ENCODE measurements at places on chromosomes 6 and 20.

DNA sequence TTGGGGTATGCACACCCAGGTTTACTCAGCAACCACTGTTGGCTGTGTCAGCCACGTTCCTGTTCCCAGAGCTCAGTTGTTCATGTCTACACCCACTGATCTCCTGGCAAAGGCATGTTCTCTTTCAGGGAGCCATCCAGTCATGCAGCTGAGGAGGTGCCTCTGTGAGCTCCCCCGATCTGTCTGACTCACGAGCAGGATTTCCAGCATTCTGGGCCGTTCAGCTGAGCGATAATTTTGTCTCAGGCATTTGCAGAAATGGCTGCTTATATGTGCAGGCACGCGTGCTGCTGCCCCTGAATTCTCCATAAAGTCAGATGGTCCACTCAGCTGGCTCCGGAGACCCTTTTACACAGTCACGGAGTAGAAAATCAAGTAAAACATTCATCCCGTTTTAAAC, 78.4 kb upstream of the IYD start:
- no peak for DNase-seq

DNA sequence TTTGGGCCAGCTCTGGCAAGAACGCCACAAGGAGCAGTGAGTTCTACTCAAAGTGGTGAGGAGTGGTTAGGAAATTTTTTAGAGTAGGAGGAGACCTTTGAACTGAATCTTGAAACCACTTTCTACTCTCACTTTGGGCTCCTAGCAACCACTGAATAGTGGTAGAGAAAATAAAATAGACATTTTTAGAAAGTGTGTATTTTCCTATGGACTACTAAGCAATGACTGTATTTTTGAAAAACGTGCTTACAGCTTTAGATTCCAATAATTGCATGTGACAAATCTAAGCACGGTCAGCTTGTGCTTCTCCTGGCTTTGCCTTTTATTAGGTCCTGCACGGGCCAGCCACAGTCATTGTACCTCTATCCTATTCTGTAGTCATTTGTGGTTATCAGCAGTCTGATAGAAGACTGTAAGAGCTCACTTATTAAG, 8.7 kb upstream of the IFNGR1 start:
- no peak for DNase-seq

DNA sequence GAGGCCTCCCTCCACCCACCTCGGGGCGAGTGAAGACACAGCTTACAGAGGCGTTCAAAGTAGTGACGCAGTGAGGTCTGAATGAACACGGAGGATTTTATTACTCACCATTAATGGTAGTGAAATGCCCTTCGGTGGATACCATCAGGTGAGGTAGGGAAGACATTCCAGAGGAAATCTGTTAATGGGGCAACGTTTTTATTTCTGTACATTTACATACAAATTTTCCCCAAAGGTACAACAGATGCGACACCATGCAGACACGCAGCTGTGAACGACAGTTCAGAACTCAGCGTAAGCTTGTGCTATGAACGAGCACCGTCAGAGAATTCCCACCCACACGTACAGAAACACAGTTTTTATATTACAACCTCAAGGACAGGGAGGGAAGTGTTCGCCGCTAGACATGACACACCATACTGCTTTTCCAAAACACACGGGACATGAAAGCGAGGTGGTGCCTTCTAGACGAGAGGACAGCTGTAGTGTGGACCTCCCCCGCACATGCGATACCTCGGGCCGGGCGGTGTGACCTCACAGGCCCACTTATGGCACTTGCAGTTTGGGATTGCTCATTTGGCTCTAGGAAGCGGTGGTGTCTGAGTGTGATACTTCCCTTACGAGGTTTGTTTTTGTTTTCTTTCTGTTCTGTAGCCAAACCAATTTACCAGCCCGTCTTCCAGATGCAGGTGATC, 10.7 kb downstream of the PSMG4 start:
- DNase-seq: no peak

DNA sequence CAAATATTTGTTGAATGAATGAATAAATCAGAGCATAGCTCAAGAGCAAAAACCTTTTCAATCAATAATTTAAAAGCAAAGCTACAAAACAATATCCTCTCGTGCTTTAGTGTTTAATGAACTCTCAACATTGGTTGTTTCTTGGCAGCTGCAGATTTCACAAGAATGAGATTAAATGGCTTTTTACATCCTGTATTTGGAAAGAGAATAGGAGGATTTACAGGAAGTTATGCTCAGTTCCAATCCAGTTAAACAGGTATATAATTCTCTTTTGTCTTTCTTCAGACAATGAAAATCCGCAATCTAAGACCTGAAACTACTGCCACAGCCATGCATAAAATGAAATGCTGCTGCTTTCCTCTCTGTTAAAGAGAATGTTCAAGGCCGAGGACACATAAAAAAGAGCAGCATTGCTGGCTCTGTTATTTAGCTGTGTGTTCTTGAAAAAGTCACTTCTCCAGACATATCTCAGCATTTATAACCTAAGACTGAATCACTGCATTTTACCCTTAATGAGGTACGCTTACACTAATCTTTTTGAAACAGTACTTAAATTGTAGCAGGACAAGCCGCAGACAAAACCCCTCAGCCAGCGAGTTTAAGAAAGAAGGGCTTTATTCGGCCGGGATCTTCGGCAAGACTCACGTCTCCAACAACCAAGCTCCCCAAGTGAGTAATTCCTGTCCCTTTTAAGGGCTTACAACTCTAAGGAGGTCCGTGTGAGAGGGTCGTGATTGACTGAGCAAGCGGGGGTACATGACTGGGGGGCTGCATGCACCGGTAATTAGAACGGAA, 3.6 kb downstream of the C6orf52 start:
- DNase-seq: no peak

DNA sequence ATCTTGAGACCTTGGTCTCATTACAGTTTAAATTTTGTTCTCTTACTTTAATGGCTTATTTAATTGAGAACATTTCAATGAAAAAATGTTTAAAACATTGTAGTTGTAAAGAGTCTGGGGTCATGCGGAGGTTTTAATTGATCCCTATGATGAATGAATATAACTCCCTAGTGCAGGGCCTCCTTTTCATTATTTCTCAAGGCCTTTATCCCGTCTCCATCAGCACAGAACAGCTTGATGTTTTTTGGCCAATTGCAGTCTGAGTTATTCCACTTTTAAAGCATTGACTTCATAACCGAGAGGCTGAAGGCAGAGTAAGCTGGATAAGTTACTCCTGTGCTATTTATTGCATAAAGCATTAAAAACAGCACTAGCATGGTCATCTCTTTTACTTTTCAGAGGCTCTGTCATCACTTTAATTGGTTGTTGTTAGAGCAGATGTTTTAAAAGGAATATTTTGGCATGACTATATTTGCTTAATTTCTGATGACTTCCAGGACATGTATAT, 83.4 kb downstream of the DTD1 start:
- no peak for DNase-seq

DNA sequence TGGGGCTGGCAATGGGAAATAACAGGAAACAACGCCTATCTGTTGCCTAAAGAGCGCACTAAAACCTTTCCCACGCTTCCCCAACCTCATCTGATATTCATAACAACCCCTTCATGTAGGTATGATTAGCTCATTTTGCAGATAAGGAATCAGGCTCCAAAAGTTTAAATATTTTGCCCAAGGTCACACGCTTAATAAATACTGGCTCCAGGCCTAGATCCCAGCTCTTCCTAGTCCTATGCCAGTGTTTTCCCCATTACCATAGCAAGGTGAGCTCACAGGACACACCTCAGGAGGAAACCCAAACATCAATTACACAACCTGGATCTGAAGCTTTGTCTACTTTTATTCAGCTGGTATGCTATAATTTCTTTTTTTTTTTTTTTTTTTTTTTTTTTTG, 19.6 kb downstream of the MBOAT1 start:
- no peak for DNase-seq

DNA sequence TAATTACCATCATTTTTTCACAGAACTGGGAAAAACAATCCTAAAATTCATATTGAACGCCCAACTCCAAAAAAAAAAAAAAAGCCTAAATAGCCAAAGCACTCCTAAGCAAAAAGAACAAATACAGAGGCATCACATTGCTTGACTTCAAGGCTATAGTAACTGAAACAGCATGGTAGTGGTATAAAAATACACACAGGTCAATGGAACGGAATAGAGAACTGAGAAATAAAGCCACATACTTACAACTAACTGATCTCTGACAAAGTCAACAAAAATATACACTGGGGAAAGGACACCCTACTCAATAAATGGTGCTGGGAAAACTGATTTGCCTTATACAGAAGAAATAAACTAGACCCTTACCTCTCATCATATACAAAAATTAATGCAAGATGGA, 89.6 kb downstream of the MRAP2 start:
- DNase-seq: no peak

Data from sigmoid colon (tissue), 7 donors.